ENCODE measurements at places on chromosomes 7 and 10.

GRCh38 chr10:13690281-13690825 lies 103.6 kb downstream of the PRPF18 start:
- no peak for DNase-seq

DNA sequence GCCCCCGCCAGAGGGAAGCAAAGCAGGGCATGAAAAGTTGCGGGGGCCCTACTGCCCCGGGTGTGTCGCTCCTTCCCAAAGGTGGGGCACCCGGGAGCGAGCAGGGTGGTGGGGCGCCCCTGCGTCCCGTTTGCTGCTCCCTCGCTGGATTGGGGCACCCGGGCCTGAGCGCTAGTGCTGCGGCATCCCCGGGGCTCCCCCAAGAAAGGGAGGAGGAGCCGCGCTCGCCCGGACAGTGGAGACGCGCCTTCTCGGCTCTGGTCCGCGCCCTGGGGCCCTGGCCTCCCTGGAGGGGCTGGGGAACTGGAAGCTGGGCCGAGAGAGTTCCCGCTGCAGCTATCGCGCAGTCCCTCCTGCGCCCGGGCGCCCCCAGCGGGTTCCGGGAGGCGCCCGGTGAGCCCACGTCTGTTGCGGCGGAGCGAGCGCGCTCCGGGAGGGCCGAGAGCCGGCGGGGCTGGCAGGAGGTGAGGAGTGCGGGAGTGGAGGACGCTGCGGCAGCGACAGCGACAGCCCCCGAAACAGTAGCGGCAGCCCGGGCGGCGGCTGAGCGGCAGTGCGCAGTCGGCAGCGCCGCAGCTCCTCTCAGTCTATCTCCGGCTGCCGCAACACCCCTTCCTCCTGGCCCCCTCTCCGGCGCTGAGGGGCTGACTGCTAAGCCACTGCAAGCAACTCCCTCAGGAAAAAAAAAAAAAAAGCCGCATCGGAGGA lies 504 bp upstream of the BMPER start:
- DNase-seq, result peak; percentile 67

DNA sequence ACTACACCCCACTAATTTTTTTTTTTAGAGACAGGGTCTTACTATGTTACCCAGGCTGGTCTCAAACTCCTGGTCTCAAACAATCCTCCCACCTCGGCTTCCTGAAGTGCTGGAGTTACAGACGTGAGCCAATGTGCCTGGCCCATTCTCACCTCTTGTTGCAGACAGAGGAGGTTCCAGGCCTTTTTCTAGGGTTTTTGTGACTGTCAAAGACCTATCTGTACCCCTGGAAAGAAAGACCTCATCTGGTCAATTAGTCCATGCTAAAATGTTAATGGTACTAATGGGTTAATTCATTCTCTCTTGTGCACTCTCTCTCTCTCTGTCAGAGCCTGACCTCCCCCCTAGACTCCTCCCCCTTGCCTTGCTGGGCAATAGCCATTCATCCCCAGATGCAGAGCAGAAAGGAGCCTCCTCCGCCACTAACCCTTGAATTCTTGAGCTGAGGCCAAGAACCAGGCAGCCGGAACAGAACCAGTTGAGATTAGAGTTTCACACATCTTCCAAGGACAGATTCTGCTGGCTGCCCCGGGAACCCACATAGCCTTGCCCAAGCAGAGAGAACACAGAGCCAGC lies 209.7 kb downstream of the SKIDA1 start:
- DNase-seq, result no peak

DNA sequence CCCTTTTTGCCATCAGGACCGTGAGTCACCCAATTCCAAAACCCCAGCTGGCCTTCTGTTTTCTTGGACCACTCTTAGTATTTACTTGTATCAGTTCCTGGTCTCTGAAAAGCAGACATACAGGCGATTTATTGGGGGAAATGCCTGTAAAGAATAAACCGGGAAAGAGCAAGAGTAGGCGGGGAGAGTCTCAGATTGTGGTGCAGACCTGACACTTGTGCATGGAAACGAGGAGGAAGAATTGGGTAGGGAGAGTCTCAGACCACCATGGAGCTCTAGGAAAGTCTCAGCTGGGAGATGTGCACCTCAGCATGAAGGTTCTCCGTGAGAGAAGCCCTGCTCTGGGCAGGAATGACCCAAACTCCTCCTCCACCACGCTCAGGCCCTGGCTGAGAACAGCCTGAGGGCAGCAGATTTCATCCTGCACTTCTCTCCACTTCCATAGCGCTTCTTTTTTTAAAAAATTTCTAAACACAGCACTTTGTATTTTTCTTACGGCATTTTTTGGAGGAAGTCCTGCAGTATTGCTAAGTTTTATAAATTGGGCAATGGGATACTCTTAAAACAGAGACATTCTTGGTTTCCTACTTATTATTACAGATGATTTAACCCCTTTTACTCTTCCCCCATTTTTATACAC lies 6.1 kb upstream of the TASOR2 start:
- DNase-seq, result no peak

DNA sequence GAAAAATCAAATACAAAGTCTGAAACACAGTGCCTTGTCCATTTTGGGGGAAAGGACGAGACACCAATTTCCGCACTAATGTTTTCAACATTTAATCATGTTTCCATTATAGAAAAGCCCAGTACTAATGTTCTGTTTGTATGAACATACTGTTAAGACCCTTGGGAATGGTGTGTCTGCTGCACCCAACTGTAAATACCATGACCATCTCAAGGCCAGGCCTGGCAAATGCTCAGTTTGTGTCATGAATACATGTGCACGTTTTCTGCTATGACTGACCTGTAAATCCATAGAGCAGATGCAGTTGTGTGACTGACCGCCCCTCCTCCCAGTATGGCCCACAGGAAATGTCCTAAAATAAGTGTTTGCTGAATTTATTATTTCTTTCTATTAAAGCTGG lies 270.0 kb downstream of the TNS3 start:
- no peak for DNase-seq

GRCh38 chr7:43377196-43377960 lies 205.5 kb upstream of the STK17A start:
- no peak for DNase-seq

DNA sequence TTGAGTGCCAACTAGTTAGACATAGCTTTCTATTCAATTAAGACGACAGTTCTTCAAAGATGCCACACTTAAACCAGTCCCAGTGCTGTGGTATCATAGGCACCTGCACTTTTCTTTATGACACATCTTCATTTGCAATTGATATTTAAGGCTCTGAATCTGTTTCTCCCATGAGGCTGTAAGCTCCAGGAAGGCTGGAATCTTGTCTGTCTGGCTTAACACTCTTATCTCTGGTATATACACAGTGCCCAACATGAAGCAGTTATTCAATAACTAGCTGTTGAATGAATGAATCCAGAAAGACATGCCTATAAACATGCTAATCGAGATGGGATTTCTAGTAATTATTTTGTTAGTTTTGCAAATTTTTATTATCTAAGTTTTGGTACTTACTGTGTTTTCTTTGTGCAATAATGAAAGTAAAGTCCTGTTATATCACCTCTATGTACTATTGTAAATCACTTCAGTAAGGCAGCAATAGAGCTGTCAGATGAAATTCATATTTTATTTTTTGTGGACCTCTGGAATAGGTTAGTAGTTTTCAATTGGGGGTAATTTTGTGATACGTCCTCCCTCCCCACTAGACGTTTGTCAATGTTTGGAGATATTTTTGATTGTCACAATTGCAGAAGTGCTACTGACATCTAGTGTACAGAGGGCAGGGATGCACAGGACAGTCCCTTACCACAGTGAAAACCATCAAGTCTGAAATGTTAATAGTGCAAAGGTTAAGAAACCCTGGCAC lies 51.3 kb upstream of the STEAP4 start:
- DNase-seq, result peak; percentile 10

GRCh38 chr10:14131261-14131960 lies 199.3 kb downstream of the FRMD4A start:
- no peak for DNase-seq

GRCh38 chr10:77163670-77164348 lies 473.8 kb downstream of the KCNMA1 start:
- DNase-seq, result no peak

DNA sequence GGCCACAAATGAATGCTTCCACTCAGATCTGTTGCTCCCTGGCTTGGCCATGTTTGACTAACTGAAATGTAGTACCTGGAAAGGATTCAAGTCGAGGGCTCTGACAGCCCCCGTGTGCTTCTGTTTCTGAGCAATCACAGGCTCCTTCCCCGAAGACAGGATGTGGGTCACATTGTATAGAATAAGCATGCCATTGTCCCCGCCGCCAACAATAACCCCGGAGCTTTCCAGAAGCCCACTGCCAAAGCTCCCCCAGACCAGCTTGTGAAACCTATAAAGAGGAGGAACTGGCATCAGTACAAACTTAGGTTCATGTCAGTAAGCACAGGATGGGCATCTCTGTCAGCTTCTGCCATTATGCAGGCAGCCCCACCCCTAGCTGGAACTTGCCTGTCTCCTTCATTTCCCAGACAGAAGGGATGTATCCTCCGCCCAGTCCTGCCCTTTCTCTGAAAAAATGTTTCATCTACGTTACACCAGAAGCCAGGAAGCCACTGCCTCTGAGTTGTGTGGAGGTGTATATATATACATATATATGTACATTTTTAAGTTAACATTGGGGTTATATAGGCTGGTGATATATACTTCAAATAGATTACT lies 10.3 kb downstream of the SEC31B start:
- no peak for DNase-seq

DNA sequence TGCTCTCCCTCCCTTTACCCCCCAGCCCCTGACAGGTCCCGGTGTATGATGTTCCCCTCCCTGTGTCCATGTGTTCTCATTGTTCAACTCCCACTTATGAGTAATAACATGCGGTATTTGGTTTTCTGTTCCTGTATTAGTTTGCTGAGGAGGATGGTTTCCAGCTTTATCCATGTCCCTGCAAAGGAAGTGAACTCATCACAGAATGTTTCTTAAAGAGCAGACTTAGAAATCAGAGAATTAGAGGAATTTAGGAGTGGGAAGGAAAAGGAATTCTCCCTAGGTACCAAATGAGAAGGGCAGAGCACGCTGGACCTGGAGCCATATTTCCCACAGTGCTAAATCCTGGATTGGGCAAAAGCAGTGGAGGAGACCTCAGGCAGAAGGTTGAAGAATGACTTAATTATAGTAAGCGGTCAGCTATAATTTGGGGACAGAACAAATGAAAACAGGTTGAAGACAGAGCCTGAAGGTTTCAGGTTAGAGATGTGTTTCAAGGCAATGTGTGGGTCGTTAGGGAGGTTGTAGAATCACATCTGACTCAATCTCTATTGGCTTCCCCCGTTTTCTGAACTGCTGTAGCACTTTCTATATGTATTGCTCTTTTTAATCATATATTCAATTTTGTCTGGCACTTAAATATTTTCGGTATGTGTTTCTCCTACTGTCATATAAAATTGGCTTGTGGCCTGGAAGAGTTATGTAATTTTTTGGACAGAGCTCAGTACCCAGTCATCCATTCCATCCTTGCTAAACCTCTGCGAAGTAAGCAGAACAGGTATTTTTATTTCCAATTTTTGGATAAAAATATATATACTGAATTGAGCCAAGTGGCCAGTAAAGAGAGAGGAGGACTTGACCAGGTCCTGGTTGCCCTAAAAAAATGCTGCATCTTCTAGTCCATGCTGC lies 210.5 kb upstream of the KLF6 start:
- no peak for DNase-seq

- DNase-seq, result no peak
Measured at GRCh38 chr10:106440355-106440754, 724.2 kb downstream of the SORCS1 start.

DNA sequence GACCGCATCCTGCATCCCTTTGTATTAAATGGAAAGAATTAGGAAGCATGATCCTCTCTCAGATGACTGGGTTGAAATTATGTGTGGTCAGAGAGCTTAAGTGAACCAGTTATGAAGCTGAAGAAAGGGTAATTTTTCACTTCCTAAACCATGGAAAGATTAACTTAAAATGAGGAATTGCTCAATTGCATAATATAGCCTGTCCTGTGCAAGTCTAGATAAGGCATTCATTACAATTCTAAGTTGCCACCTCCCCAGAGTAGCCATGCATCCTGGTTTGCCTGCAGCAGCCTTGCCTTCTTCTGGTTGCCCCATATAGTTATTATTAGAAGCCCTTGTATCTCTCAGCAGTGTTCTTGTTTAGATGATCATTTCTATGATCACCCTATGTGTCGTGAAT lies 45.3 kb downstream of the STARD3NL start:
- DNase-seq, result no peak

DNA sequence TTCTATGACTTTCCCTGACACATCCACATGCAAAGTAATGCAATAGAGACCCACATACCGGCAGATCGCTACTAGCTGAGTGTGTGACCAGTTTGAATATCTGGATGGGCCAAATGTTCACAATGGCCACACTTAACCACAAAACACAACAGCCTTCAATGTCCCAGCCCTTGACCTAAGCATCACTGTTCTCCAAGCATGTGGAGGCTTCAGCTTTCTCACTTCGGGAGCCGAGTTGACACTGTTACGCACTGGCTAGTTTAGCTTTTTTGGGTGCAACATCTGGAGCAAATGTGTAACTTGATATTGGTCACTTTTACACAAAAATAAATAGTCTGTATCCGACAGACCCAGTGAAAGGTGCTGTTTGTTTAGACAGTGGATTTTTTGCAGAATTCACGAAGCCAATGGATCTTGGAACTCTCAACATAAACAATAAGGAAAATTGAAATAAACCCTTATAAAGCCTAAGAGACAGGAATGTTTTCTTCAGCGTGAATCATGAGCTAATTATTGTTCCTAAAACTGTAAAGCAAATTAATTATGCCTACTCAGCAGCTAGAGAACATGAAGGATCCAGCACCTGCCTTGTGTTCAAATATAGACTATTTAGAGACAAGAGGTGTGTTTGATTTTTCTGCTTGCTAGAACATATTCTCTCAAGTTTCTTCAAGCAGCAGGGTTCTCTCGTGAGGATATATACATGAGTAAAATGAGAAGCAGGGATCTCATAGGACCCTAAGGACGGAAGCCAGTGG lies 117.6 kb upstream of the JCAD start:
- no peak for DNase-seq

- no peak for DNase-seq
Measured at GRCh38 chr7:150766334-150766709, 29.1 kb downstream of the GIMAP5 start.

- DNase-seq, result no peak
Measured at GRCh38 chr7:70470746-70471145, 661.2 kb upstream of the GALNT17 start.

- DNase-seq, result no peak
Measured at GRCh38 chr10:36534471-36535002, 590.9 kb upstream of the ANKRD30A start.

DNA sequence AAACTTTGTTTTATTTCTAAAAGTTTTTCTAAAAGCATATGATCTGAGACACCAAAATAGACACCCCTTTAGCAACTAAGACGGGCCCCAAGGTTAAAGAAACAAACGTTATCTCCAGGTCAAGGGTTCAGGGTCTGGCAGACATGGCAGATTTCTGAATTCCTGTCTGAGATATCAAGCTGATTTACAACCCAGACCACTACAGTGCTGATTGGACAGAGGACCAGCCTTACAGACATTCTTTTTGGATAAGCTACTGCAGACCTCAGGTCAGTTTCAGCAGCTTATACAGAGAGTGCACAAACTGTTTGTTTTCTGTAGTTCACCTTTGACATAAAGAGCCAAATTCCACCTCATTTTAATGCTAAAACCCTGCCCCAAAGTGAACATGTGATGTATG lies 34.8 kb downstream of the SVOPL start:
- DNase-seq, result no peak

GRCh38 chr10:43585981-43586729 lies 11.7 kb upstream of the ZNF239 start:
- DNase-seq, result no peak

Data from NCI-H526 treated with DMSO at 0.1 percent for 48 hours (cell line).